ENCODE measurements at places on chromosomes 6 and 20. TPM values are rescaled to one million over a fixed set of nuclear protein-coding genes. Genes with fewer than 3 reads are reported as not detected.

- DNase-seq: no peak
Measured at GRCh38 chr20:63121246-63121645, 94.7 kb downstream of the YTHDF1 start.

- peak; percentile 72 for DNase-seq
Measured at GRCh38 chr6:24321538-24322162, 36.2 kb downstream of the DCDC2 start.

- no peak for DNase-seq
Measured at GRCh38 chr6:158774717-158775449, 44.3 kb downstream of the EZR start.

DNA sequence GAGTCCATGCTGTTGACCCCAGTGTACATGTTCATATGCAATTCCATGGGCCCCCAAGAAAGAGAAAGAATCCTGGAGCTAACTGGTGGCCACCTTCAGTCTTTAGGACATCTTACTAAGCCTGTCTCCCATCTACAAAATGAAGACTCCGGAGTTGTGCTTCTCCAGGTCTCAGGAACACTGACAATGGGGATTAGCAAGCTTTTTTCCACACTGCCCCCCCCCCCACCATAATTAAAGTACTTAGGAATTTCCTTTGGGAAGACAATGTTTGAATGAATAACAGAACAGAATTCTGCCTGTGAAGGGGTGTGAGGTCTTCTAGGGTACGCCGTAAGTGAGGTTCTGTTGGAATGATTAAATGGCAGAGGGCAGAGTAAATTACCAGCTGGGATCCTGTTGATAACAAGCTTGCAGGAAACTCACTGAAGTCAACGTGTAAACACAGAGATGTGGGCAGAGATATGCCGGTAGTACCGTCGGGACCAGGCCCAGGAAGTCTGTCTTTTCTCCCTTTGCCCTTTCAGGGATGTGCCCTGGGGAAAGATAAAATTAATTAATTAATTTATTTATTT, 63.1 kb downstream of the ANKRD6 start:
- no peak for DNase-seq

DNA sequence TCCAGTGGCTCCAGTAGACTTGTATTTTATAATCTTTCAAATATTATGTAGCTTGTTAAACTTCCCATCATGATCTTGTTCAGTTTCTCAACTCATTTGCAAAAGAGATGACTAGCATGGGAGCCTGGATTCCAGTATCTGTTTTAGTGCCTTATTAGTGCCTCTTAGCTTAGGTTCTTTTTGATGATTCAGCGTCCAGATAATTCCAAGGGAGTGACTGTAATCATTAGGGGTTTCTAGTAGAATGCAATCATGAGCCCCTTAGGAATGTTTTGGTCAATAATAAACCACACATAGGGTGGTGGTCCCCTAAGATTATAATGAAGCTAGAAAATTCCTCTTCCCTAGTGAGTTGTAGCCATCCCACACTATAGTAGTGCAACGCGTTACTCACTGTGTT, 7.0 kb downstream of the CD2AP start:
- DNase-seq: peak; percentile 97

GRCh38 chr6:159682295-159682694, 10.7 kb downstream of the SOD2 start:
- no peak for DNase-seq

Gene ADGRF1
- total RNA-seq: 18.7 TPM

GRCh38 chr6:13452346-13453117, 34.9 kb downstream of the GFOD1 start:
- DNase-seq: no peak

- no peak for DNase-seq
Measured at GRCh38 chr6:127496471-127496870, 22.7 kb downstream of the MTCL3 start.

Gene NR2E1
- total RNA-seq: not detected

Gene EDN3
- total RNA-seq: not detected

Gene RSPH3
- total RNA-seq: 5.2 TPM

DNA sequence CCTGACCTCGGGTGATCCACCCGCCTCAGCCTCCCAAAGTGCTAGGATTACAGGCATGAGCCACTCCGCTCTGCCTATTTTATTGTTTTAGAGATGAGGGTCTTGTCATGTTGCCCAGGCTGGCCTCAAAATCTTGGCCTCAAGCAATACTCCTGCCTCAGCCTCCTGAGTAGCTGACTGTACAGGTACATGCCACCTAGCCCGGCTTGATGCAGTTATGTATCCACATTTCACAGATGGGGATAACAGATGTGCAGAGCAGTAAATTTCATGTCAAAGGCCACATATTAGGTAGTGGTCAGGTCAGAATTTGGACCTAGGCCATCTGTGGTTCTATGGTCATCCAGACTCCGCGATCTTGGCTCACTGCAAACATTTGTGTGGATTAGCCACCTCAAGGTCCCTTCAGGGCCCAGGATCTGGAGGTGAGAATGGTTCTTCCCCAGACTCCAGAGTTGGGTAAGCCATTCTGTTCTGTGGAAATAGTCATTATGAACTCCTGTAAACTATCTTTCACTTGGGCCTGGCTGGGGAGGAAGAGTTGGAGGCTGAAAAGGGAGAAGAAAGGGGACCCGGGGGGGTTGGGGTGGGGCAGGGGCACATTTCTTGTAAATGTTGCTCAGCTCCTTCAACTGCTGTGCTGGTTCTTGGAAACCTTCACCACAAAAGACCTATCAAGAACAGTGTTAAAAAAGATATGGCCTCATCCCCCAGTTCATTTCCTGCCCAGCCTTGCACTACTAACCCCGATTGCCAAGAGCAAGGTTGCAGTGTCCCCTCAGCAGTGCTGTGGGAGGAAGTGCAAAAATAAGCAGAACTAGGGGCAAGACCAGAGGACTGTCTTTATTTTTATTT, 13.0 kb downstream of the PIM1 start:
- no peak for DNase-seq

GRCh38 chr6:146297815-146298214, 245.8 kb upstream of the RAB32 start:
- DNase-seq: no peak

Gene NKX2-2
- not detected for total RNA-seq

GRCh38 chr6:106113256-106113959, 27.3 kb downstream of the PRDM1 start:
- DNase-seq: no peak

GRCh38 chr6:51805517-51805916, 281.9 kb downstream of the PKHD1 start:
- DNase-seq: no peak

- DNase-seq: no peak
Measured at GRCh38 chr6:34005901-34006531, 139.9 kb downstream of the GRM4 start.

Gene LCA5
- 1.7 TPM for total RNA-seq

DNA sequence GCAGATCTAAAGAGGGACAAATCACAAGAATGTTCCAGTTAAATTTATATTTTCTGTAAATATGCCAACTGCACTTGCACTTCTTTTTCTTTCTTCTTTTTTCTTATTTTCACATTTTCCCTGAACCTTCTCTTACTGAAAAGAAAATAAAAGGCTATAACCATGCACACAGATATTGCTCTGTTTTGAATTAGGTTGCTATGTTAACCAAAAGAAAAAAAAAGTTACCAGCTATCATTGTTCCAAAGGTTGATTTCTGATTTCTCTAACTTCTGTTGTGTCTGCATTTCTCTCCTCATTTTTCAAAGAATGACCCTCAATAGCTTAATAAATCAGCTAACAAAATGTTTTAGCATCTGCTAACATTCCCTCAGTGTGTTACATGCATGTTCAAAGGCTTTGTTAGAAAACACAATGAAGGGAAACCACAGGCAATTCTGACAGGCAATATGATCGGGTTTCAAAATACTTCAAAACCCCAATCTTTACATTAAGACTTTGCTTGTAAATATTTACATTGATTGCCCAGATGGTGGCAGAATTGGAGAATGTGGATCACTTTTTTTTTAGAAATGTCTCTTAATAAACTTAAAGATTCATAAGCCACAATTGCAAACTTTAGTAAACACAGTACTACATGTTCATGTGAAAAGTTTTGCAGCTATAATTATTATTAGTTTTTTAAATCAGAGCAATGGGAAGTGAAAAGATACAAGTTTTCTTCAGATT, 928.3 kb upstream of the FLRT3 start:
- DNase-seq: no peak

Gene MAP7
- total RNA-seq: 16.1 TPM

Gene GNAS-AS1
- 0.35 TPM for total RNA-seq

Gene ZNF512B
- total RNA-seq: 6.9 TPM

DNA sequence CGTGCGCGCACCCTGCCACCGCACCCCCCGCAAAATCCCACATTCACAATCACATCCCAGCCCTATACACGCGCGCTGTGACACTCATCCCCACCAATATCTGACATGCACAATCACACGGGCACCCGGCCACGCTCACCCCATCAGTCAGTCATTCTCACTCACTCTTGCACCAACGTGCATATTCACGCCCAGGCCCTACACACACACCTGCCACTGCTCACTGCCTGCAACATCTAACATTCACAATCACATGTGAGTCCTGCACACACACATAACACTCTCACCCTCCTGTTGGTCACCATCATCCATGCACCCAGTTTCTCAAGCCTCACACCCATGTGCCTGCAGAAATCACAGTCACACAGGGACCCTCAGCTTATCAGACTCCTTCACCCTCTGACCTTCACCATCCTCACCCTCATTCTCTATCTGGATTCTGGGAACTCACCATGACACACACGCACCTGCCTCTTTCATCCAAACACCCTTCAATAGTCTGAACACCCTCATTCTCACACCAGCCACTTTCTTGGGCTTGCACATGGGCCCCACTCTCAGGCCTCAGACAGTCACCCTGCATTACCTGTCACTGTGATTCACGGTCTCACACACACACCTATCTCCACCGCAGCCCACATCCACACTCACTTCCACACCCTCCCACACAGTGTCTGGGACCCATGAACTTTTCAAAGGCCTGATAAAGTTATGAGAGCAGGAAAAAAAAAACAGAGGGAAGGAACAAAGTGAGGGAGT, 748 bp upstream of the ATP9A start:
- DNase-seq: no peak

DNA sequence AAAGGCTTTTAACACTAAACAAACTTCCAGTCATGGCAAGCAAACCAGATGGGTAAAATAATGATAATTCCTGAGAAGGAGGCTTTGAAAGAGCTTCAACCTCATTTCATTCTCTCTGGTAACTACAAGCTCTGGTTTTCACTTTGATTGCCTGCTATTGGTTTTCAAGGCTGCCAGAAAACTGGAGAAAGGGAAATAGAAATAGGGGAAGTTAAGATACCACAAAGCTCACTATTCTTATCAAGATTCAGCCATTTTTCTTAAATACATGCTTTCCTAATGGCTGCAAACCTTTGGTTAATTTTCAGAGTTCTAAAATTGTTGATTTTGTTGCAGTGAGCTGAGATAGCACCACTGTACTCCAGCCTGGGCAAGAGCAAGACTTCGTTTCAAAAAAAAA, 42.5 kb upstream of the NELFCD start:
- no peak for DNase-seq

GRCh38 chr20:14401479-14402138, 64.2 kb upstream of the FLRT3 start:
- DNase-seq: no peak

Gene SLC26A8
- total RNA-seq: 1.4 TPM

Gene IMPG1
- total RNA-seq: not detected

DNA sequence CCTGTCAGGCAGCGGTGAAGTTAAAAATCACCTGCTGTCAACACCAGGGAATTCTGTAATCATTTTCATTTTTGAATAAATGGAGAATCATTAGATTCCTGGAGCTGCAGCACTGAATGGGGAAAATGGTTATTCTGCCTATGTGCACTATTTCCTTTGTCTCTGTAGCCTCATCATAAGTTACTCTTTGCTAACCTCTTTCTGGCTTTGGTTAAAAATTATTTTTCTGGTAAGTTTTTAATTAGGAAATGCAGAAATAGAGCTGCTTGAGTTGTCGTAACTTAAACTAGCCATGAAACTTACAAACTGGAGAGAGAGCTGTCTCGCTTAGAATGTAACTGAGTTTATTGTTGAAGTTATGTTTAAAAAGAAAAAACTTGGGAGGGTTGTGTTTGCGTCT, 28.8 kb downstream of the ZFAND3 start:
- no peak for DNase-seq

DNA sequence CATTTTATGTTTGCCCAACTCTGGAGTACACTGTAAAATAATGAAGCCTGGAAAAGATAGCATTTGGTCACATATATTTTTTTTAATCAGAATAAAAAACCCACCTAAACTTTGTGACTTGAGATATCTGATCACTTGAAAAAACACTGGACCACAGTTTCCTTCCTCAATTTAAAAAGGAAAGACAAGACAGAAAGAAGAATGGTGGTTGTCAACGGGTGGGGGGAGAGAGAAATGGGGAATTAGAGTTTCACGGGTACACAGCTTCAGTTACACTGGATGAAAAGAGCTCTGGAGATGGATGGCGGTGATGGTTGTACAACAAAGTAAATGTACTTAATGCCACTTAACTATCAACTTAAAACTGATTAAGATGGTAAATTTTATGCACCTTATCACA, 14.7 kb upstream of the DST start:
- no peak for DNase-seq

- DNase-seq: peak; percentile 78
Measured at GRCh38 chr6:5125152-5126006, 40.2 kb downstream of the PPP1R3G start.

Gene SLC16A10
- total RNA-seq: 0.63 TPM

DNA sequence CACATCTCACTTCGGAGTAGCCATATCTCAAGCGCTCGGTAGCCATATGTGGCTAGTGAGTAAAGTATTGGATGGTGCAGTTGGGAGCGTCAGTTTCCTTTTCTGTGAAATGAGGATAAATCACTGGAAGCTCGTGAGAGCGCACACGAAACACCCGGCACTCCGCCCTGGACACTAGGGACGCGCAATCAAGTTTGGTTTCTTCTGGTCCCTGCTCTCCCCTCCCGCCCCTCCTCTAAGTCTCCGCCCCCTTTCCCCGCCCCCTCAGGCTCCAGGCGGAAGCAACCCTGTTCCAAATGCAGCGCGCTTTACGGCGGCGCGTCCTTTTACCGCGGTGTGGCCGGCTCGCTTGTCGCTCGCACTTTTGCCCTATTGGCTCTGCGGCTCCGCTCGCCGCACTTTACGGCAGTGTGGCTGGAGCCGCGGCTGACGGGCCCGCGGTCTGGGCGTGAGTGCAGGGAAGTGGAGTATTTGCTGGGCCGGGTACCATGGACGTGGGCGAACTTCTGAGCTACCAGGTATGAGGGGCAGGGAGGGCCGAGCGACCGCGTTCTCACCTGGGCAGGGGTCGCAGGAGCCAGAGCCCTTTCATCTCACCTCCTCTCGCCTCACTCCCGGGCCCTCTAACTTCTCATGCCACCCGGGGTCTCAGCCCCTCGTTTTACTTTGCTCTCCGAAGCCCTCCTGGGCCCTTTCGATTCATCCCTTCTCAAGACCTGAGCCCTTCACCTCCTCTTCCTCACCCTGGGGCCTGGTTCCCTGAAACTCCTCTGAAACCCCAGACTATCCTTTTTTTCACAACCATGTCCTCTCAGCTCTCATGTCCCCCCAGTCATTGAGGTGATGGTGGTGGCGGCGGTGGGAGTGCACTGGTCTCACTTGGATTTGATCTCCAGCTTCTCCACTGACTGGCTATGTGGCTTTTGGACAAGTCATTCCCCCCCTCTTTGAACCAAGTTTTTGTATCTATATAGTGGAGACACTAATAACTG, at the start of gene CTNNBL1:
Gene CTNNBL1, plus strand, starts transcription at position 396 of the 992 bp plus-strand sequence. Its CDS starts 93 bp downstream, at position 489.
- DNase-seq: peak; percentile 55

GRCh38 chr20:44182135-44182765, 4.7 kb downstream of the JPH2 start:
- no peak for DNase-seq
